HCT116 (cell line): ENCODE measurements at places on chromosomes 11 and 22. TPM values are rescaled to one million over a fixed set of nuclear protein-coding genes. Genes with fewer than 3 reads are reported as not detected.
A peak's percentile ranks its signal among the peaks of the same experiment; 100 is the strongest.

DNA sequence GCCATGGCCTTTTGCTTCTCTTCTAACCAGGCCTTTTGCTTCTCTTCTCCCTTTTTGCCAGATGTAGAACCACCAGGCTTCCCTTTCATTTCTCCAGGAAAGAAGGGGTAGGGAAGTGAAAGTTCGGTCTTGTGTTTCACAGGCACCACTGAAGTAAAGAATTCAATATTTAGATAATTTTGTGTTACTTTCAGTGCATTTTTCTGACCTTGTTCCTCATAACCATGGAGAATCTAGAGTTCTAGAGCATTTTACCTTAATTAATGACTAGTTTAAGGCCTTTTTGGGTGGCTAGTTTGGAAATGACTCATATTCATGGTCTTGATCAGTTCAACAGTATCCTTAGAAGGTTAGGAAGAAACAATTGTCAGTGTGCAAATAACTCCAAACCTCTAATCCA, 22.7 kb downstream of the GRAMD1B start:
- DNase-seq: no peak
- H3K36me3 ChIP-seq: no peaks in the 10 kb centered on the region

DNA sequence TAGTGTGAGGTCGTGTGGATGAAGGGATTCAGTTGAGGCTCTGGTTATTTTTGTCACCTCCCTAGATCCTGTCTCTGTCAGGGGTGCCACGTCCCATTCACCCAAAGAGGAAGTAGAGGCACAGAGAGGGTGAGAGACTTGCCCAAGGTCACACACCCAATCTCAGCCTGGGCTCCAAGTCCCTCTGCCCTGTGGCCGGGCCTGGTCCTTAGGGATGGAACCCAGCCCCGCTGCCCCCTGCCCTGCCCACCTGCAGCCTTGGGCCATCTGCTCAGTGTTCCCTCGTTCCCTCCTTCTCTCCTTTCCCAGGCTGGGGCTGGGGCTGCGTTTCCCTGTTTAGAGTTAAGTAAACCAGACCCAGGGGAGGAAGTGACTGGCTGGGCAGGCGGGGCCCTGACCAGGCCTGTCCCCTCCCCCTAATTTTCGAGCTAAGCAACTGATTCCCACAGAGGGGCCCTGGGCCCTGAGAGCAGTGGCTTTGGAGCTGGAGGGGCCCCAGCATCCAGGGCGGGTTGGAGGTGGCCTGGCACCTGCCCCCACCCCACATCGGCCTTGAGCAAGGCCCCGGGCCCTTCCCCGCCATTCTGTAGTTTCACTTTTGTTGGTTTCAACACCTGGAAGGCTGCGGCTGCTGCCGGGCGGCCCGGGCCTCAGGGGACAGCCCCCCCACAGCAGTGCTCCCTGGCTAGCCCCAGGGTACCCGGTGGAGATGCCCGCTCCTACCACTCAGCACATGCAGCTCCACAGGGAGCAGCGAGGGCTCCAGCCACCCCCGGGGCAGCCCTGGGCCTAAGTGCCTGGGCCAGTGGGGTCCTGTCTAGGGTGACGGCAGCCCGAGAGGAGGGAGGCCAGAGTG, 1.5 kb downstream of the TCIRG1 start:
- no peaks in the 10 kb centered on the region for H3K27me3 ChIP-seq
- peak overlapping the region; percentile 31; the same call in 1 of the 2 replicates for H3K27ac ChIP-seq
- peak overlapping the region; percentile 82 for H3K4me3 ChIP-seq

DNA sequence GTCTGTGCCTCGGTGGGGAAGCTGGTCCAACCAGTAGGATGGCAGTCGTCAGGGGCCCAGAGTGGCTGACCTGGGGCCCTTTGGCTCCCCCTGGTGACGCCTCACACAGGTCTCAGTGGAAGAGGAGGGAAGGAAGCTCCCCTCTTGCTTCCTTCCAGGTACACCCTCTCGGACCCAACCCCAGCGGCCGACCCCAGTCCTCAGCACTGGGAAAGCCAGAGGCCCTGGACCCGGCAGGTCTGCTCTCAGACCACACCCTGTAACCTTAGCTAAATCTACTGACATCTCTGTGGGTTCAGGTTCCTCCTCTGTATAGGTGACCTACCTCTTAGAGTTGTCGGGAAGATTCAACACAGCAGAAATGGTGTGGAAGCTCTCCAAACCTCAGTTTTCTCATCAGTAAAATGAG, 3.4 kb upstream of the SCUBE1 start:
- no peaks in the 10 kb centered on the region for H3K27me3 ChIP-seq
- H3K4me3 ChIP-seq: no peak overlapping the region
- no peak overlapping the region for H3K27ac ChIP-seq
- DNase-seq: peak; percentile 42
- peaks cover 15% of the 10 kb centered on the region for H3K4me1 ChIP-seq
- no peaks in the 10 kb centered on the region for H3K36me3 ChIP-seq

The DDIAS gene
- total RNA-seq: 17.1 TPM
